ENCODE measurements at places on chromosomes 3 and 15. TPM values are rescaled to one million over a fixed set of nuclear protein-coding genes. Genes with fewer than 3 reads are reported as not detected.

The FNDC3B gene
- 14.7 TPM for total RNA-seq

The CP gene
- not detected for total RNA-seq

The LTK gene
- total RNA-seq: not detected

The SYNPR gene
- total RNA-seq: 119 TPM

The ADAMTS9 gene
- 24.1 TPM for total RNA-seq

The PCBP4 gene
- 45.7 TPM for total RNA-seq

The RGMA gene
- total RNA-seq: 6.1 TPM

The GPR27 gene
- total RNA-seq: 43.6 TPM

The AMIGO3 gene
- total RNA-seq: not detected

The FANCD2OS gene
- not detected for total RNA-seq

Data from frontal cortex (tissue), 4 donors.